Stimulated activated CD8-positive, alpha-beta memory T cell treated with anti-CD3 and anti-CD28 coated beads, Interleukin-12 subunit alpha, Interleukin-12 subunit beta, amount 100 ng/mL, for 4 hours (primary cell): ENCODE measurements at places on chromosomes 11 and 22.
A peak's percentile ranks its signal among the peaks of the same experiment; 100 is the strongest.

DNA sequence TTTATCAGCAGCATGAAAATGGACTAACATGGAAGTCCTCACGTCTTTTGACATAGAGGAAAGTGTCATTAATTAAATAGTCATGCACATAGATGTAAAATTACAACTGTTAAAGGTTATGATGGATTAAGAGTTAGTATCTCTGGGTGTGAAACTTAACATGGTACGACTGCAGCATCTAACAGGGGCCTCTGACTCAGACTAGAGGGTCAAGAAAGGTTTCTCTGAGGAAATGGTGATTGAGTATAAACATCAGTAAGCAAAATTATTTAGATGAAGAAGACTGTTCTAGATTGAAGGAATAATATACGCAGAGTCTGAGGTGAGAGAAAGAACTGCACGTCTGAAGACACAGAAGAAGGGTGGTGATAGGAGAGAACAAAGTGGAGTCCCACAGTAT is 42.1 kb upstream of the GAB2 start:
- DNase-seq: no peak

DNA sequence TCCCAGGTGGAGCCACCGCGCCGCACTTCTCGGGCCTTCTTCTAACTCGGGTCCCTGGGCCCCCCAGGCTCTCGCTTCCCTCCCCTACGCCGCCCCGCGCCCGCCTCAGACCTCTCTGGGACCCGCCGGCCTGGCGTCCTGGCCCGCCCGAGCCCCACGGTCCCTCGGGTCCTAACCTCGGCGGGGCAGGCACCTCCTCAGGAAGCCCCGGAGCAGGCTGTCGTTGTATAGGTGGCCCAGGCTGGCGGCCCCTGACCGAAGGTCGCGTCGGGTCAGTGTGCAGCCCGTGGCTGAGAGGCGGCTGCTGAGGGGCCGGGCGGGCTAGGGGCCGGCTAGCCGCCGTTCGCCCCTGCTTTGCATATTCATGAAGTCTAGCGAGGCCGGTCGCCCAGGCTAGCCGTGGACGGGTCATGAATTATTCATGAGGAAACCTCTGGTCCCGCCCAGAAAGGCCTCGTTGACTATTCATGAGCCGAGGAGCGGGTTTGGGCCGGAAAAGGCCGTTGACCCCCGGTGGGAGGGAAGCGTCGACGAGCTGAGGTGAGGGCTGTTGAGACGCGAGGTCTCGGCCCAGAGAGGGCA is at the start of gene HORMAD2:
HORMAD2 (plus strand) TSS at position 513 of the 582 bp plus-strand sequence. CDS start 13,489 bp downstream, outside the sequence.
- no peak for DNase-seq

DNA sequence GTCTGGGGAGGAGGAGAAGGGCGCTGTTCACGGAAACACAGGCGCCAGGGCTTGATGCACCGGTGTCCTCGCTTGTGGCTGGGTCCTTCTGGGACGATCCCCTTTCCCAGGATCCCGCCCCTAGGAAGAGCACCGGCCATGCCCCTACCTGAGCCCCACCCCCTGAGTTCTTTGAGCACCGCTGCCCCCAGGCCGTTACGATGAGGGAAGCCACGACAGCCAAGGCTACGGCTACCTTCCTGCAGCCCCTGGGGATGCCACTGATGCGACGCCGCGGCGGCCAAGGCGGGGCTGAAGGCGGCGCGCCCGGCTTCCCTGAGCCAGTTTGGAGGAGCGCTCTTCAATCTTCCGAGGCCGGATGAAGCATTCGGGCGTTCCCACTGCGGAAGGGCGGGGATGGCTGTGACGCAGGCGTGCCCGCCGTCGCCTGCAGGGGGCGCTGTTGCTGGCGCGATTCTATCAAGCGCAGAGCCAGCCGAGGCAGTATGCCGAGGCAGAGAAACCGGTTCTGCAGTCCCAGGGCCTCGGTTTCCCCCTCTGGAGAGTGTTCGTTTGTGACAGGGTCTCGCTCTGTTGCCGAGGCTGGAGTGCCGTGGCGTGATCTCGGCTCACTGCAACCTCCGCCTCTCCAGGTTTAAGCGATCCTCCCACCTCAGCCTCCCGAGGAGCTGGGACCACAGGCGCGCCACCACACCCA is 9.7 kb upstream of the NEFH start:
- DNase-seq: peak; percentile 15

GRCh38 chr11:126072801-126073594 is 10.3 kb upstream of the CDON start:
- DNase-seq: no peak

GRCh38 chr11:97622795-97623194 is 1233.0 kb downstream of the JRKL start:
- no peak for DNase-seq

- DNase-seq: no peak
Observed at GRCh38 chr11:109511598-109511997, 89.6 kb downstream of the C11orf87 start.

- no peak for DNase-seq
Observed at GRCh38 chr11:64542172-64543125, 48.6 kb upstream of the SLC22A12 start.

DNA sequence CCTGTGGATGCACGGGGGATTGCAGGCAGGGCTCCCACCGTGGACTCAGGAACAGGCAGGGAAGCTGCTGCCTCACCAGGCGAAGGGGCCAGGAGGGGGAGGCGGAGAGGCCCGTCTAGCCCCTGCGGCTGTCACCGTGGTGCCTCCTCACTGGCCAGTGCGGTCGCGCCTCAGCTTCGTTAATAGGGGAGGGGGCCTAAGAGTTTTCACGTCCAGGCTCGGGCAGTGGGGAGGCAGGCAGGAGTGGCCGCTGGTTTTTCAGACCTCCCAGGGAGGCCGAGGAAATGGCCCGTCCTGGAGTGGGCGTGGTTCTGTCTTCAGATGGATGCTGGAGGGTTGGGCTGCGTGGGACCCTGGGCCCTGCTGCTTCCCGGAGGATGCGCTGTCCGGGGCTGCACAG is 91.1 kb upstream of the B3GAT1 start:
- no peak for DNase-seq

GRCh38 chr11:10164621-10165020 is 129.4 kb downstream of the SBF2 start:
- no peak for DNase-seq

DNA sequence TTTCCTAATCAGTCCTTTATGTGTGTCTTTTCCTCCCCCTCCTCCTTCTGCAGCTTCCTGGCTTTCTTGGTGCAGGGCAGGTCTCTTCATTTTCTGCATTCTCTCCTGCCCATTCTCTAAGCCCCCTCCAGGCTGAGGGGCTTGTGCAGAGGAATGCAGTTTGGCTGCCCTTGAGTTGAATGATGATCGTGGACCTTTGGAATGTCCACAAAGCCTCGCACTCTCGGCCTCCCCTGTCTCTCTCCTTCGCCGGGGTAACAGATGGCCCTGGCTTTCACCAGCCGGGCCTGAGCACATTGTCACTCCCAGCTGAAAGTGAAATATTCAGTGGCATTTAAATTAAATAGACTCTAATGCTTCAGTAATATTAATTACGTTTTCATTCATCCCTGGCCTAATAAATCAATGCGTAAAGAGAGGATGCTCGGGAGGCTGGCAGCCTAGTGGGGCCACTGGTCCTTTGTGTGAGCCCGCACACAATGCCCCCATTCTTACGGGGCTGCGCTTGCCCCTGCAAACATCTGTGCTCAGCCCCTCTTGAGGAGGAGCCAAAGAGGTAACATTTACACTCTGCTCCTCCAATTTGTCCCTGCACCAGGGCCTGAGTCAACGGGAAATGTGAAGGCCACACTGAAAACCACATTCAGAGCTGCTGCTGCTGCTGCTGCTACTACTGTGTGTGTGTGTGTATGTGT is 64.9 kb upstream of the PAX6 start:
- no peak for DNase-seq

GRCh38 chr11:48164836-48165235 is 51.8 kb upstream of the OR4B1 start:
- no peak for DNase-seq

GRCh38 chr22:42801252-42802080 is 55.6 kb downstream of the ARFGAP3 start:
- no peak for DNase-seq

DNA sequence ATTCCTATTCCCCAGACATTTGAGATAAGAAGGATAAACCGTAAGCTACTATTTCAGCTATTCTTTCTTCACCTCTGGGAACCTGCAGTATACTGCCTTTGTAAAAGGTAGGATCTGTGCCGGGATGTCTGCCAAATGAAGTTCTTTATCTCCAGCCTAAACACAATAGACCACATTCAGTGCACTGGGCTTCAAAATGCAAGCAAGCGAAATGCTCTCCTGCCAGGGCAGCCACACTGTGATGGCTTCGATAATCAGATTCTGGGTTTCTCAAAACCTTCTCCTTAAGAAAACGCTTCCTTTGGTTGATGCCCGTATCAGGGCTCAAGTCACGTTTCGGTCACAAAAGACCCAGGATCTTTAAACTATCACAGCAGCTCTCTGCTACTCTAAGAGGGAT is 299.5 kb upstream of the B3GAT1 start:
- no peak for DNase-seq

- DNase-seq: no peak
Observed at GRCh38 chr11:15897211-15897960, 459.0 kb downstream of the SOX6 start.

DNA sequence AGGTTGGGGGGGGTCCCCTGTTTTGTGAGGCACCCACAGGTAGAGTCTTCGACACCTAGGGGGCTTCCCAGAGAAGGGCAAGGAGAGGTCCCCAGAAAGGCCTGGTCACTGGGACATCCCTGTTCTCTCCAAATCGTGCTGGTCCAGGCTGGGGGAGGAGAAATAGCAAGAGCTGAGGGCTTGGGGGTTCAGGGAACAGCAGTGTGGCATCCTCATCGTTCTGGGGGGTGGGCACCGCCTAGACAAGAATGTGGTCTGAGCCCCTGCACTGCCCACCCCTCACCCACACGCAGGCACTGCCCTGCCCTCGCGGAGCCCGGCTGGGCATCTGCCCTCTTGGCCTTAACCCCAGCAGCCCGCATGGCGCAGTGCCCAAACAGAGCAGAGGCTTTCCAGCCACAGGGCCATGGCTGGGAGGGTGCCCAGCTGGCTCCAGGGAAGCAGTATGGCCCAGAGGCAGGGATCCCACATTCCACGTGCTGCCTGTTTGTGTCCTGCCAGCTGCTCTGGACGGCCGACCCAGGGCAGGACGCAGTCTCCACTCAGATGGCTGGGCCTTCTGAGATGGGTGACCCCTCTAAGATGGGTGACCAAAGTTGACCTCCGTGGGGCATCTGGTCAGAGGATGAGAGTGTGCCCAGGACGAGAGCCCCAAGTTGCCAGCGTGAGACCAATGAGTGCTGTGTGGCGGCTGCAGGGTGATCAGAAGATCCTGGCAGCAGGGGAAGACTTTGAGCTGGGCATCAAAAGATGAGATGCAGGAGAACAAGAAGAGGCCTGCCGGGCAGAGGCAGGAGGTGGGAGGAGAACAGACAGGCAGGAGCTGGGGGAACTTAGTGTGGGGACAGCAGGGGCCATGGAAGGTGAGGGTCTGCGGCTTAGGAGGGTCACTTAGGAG is 14.4 kb downstream of the SCARF2 start:
- DNase-seq: no peak

- DNase-seq: no peak
Observed at GRCh38 chr22:20650294-20651207, 123.4 kb upstream of the SERPIND1 start.

GRCh38 chr11:132062031-132062430 is 691.6 kb downstream of the NTM start:
- DNase-seq: no peak

- DNase-seq: no peak
Observed at GRCh38 chr22:46052801-46053562, 76.0 kb upstream of the WNT7B start.
